Naive thymus-derived CD4-positive, alpha-beta T cell (primary cell): ENCODE measurements at places on chromosomes 16 and 17. TPM values are rescaled to one million over a fixed set of nuclear protein-coding genes. Genes with fewer than 3 reads are reported as not detected.

CDK3 gene
- total RNA-seq = 9.1 TPM

- H3K27me3 ChIP-seq = no peaks in the 10 kb centered on the region
- no peaks in the 10 kb centered on the region for H3K4me1 ChIP-seq
- no peak for DNase-seq
Measured at GRCh38 chr17:30964876-30965275, 6.0 kb upstream of the RNF135 start.

GRCh38 chr16:35749253-35750141 is 2290.1 kb downstream of the TP53TG3F start:
- no peaks in the 10 kb centered on the region for H3K4me1 ChIP-seq
- no peak overlapping the region for H3K4me3 ChIP-seq
- no peak overlapping the region for H3K27ac ChIP-seq
- H3K36me3 ChIP-seq = no peaks in the 10 kb centered on the region
- DNase-seq = no peak

- peak overlapping the region; percentile 43 for H3K4me3 ChIP-seq
- no peaks in the 10 kb centered on the region for H3K27me3 ChIP-seq
- peaks cover 12% of the 10 kb centered on the region for H3K4me1 ChIP-seq
- DNase-seq = no peak
Measured at GRCh38 chr17:2853283-2854142, 57.3 kb downstream of the RAP1GAP2 start.

DNA sequence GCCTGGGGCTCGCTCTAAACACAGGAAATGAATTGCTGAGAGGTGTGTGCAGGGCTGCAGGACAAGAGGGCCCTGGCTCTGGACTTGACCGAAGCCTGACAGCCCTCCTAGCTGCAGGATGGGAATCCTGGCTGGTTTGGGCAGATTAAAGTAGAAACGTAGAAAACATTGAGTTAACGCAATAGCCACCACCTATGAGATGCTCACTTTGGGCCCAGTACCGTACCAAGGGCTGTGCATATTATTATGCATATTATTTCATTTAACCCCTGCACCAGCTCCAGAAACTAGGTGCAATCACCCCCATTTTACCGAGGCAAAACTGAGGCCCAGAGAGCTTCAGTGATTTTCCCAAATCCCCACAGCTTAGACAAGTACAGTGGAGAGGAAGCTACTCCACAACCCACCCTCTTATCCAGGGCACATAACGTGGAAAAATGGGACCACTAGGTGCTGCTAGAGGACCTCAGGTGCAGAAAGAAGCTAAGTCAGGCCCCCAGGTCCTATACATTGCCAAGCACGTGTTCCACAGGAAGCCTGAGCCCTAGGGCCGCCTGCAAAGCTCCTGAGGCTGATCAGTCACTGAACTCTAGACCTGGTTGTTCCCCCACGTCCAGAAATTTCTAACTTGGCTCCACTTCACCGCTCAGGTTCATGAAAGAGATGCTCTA is 79.2 kb downstream of the MYH11 start:
- no peak overlapping the region for H3K27ac ChIP-seq
- DNase-seq = no peak
- no peak overlapping the region for H3K4me3 ChIP-seq
- no peaks in the 10 kb centered on the region for H3K36me3 ChIP-seq

GRCh38 chr16:72291121-72291520 is 119.2 kb upstream of the PMFBP1 start:
- no peaks in the 10 kb centered on the region for H3K36me3 ChIP-seq
- H3K4me3 ChIP-seq = no peak overlapping the region
- H3K27ac ChIP-seq = no peak overlapping the region
- DNase-seq = no peak
- no peaks in the 10 kb centered on the region for H3K27me3 ChIP-seq

PITPNM3 gene
- total RNA-seq = 0.46 TPM

GRCh38 chr16:48960830-48961229 is 320.8 kb downstream of the CBLN1 start:
- H3K4me3 ChIP-seq = no peak overlapping the region
- DNase-seq = no peak
- no peak overlapping the region for H3K27ac ChIP-seq
- no peaks in the 10 kb centered on the region for H3K4me1 ChIP-seq
- no peaks in the 10 kb centered on the region for H3K27me3 ChIP-seq

DNA sequence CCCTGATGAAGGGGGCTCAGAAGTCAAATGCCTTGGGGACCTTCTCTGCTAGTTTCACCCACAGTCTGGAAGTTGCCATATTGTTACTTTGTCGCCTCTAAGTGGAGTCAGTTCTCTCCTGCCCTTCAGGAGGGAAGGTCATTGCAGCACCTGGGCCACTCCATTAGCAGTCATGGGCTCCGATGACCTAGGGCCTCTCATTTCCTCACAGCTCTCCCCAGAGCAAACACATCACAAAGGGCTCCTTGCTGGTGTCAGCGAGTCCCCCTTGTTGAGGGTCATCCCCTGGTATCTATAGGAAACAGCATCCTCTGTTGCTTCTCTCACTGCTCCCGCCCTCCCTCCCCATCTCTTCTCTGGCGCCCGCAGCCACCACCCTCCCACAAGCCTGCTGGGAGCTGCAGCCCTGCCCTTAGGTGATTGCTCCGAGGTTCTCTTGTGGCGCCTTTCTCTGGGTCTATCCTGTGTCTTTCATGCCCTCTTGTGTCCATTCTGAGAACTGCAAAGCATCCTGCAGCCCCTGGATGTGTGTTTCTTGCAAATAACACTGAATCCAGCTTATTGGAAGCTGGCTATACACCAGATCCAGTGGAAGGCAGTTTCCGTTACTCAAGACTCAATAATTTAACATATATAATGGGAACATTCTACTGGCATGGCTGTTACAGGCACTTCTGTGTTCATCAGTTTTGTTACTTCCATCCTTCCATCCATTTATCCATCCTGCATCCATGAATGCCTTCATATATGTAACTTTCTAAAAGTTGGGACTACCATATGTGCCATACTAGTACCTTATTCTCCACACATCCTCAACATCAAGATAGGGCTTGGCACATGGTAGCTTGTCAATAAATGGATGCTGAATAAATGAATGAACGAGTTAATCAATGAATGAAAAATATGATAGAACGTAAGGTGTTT is 21.2 kb downstream of the PDILT start:
- H3K4me3 ChIP-seq = no peak overlapping the region
- no peak overlapping the region for H3K27ac ChIP-seq
- H3K4me1 ChIP-seq = peaks cover 4% of the 10 kb centered on the region
- H3K36me3 ChIP-seq = no peaks in the 10 kb centered on the region
- DNase-seq = peak; percentile 35

GLP2R gene
- total RNA-seq = not detected in 2 replicates

- no peak for DNase-seq
- peaks cover 9% of the 10 kb centered on the region for H3K4me1 ChIP-seq
- H3K4me3 ChIP-seq = peak overlapping the region; percentile 57
- no peaks in the 10 kb centered on the region for H3K27me3 ChIP-seq
Measured at GRCh38 chr16:8675183-8676159, 1.1 kb downstream of the ABAT start.

- H3K4me1 ChIP-seq = no peaks in the 10 kb centered on the region
- no peaks in the 10 kb centered on the region for H3K36me3 ChIP-seq
- no peaks in the 10 kb centered on the region for H3K27me3 ChIP-seq
- H3K4me3 ChIP-seq = no peak overlapping the region
Measured at GRCh38 chr17:31456814-31457213, 65.3 kb downstream of the RAB11FIP4 start.

TBC1D3C gene
- total RNA-seq = not detected in 2 replicates

GRCh38 chr17:12395733-12396354 is 269.8 kb upstream of the MYOCD start:
- H3K4me1 ChIP-seq = no peaks in the 10 kb centered on the region
- no peak overlapping the region for H3K4me3 ChIP-seq
- H3K27me3 ChIP-seq = no peaks in the 10 kb centered on the region

DNA sequence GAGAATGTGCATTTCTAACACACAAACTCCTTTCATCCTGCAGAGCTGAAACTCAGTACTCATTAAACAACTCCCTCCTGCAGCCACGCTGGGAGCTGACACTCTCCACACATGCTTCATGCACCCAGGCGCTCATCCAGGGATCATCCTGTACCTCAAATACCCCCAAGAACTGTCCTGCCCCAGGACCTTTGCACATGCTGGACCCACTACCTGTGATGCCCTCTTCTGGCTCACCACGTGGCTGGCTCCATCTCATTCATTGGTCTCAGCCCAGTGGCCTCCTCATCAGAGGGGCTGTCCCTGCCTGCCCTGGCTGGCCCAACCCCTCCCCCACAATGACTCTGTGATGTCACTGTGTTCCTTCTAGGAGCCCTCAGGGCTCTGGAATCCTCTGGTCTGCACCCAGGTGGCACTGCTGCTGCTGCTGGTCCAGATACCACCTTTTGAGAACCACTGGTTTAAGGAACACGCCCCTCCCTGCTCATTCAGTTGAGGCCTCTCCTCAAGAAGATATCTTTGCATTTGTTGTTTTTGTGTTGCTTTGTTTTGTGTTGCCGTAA is 160.9 kb upstream of the FOXF1 start:
- no peaks in the 10 kb centered on the region for H3K36me3 ChIP-seq
- H3K4me1 ChIP-seq = no peaks in the 10 kb centered on the region
- H3K27me3 ChIP-seq = no peaks in the 10 kb centered on the region
- H3K4me3 ChIP-seq = no peak overlapping the region
- no peak for DNase-seq

GRCh38 chr17:38761612-38762011 is 9.1 kb downstream of the PSMB3 start:
- no peaks in the 10 kb centered on the region for H3K27me3 ChIP-seq
- peaks cover 87% of the 10 kb centered on the region for H3K36me3 ChIP-seq
- no peak overlapping the region for H3K4me3 ChIP-seq
- no peaks in the 10 kb centered on the region for H3K4me1 ChIP-seq
- DNase-seq = peak; percentile 29

DNA sequence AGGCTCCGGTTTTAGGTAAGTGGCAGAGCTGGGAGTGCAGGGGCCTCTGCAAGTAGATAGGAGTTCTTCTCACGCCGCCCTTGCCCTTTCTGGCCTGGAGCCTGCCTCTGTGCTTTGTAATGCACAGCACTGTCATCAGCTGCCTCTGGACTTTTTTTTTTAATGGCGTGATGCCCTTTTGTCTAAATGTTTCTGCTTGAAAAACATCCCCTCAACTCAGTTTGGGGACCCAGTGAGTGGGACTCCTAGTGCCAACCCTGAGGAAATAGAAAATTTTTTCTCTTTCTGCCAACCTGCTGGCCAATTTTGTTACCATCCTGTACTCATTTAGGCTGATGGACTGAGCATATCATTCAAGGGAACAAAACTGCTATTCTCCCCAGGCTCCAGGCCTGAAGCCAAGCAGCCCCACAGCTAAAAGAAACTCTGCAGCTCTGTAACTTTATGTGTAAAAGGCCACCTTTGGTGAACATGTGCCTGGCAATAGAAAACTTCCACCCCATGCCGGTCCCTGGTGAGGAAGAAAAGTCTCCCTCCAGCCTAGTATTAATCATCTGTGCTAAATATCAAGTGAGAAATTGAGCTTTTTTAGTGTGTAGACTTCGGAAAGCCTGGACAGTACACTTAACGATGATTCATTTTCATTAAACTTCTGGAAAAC is 22.5 kb downstream of the SLC6A2 start:
- H3K4me3 ChIP-seq = no peak overlapping the region
- no peaks in the 10 kb centered on the region for H3K27me3 ChIP-seq
- no peak for DNase-seq
- H3K27ac ChIP-seq = no peak overlapping the region

TNS4 gene
- total RNA-seq = 1.2 TPM

GRCh38 chr17:4043862-4044261 is 79.6 kb upstream of the ATP2A3 start:
- peaks cover 43% of the 10 kb centered on the region for H3K4me1 ChIP-seq
- H3K27me3 ChIP-seq = no peaks in the 10 kb centered on the region
- no peak overlapping the region for H3K4me3 ChIP-seq
- peak overlapping the region; percentile 14 for H3K27ac ChIP-seq

DNA sequence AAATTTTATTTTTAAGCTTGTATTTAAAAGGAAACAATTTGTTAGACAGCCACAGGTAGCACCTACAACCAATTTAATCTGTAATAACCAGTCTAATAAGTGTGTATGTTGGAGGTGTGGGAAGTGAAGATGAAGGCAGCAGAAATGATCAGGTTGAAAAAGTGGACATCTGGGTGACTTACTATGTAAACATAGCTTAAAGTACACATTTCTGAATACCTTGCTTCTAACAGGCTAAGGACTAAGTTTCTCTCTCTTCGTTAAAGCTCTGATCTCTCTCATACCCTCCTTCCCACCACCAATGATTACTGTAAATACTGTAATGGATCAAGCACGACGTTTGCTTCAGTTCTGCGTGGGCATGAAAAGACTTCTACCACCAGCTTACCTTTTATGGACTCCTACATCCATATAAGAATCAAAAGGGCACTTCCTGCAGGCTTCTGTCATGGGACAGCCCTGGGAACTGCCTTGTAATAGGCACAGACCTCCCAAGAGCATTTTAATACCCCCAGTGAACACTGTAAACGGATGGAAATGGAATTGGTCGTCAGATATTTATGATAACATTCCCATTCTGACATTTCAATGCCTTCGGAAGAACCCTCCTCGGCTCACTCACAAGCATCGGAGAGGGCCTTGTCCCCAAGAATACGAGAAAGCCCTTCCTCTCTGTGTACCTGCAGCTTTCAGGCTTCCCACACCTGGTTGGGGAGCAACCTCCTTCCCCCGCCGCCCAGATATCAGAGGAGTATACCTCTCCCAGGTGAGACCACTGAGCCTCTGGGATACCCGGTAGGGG is 700 bp downstream of the CCDC43 start:
- H3K4me3 ChIP-seq = peak overlapping the region; percentile 94
- no peak for DNase-seq
- peaks cover 13% of the 10 kb centered on the region for H3K4me1 ChIP-seq
- H3K27ac ChIP-seq = peak overlapping the region; percentile 90
- no peaks in the 10 kb centered on the region for H3K27me3 ChIP-seq
- no peaks in the 10 kb centered on the region for H3K36me3 ChIP-seq

DNA sequence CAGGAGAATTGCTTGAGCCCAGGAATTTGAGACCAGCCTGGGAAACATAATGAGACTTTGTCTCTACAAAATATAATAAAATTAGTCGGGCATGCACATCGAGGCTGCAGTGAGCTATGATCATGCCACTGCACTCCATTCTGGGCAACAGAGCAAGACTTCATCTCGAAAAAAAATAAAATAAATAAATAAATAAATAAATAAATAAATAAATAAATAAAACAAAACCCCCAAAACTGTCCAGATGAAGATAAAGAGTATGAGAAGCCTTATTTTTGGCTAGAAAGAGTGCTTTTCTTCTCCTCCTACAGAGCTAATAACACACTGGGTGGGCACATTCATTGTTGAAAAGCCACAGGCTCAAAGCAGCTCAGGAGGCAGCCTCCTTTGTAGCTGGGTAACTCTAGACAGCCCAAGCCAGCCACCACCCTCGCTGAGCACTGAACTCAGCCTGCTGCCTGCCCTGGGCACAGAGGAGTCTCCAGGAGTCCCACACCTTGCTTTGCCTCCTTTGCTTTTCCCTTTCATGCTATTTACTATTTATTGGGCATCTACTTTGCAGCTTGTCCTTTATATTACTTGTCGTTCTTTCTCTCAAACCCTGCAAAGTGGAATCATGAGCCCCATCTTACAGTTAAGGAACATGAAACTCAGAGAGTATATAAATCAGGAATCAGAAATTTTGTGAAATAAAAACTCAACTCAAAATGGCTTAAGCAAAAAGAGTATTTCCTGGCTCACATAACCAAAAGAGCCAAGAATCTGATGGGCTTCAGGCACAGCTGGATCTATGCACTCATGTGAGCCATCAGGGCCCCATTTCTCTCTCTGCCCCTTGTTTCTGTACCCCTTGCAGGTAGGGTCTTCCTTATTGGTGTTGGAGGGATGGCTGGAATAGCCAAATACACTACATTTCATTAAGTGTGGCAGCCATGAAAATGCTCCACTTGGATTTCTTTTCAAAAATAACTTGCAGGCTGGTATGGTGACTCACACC is 18.1 kb upstream of the C16orf87 start:
- no peaks in the 10 kb centered on the region for H3K4me1 ChIP-seq
- H3K27me3 ChIP-seq = no peaks in the 10 kb centered on the region
- H3K27ac ChIP-seq = no peak overlapping the region
- DNase-seq = no peak
- no peaks in the 10 kb centered on the region for H3K36me3 ChIP-seq

DHODH gene
- 14.0 and 15.2 TPM in 2 replicates for total RNA-seq
